CD4-positive, alpha-beta T cell treated with Interleukin-17A for 1 hour (primary cell): ENCODE measurements at places on chromosomes 3 and 15.

- DNase-seq: no peak
Measured at GRCh38 chr3:149435996-149436885, 38.3 kb upstream of the TM4SF4 start.

DNA sequence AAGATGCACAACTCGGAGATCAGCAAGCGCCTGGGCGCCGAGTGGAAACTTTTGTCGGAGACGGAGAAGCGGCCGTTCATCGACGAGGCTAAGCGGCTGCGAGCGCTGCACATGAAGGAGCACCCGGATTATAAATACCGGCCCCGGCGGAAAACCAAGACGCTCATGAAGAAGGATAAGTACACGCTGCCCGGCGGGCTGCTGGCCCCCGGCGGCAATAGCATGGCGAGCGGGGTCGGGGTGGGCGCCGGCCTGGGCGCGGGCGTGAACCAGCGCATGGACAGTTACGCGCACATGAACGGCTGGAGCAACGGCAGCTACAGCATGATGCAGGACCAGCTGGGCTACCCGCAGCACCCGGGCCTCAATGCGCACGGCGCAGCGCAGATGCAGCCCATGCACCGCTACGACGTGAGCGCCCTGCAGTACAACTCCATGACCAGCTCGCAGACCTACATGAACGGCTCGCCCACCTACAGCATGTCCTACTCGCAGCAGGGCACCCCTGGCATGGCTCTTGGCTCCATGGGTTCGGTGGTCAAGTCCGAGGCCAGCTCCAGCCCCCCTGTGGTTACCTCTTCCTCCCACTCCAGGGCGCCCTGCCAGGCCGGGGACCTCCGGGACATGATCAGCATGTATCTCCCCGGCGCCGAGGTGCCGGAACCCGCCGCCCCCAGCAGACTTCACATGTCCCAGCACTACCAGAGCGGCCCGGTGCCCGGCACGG lies 991 bp downstream of the SOX2 start:
- no peak for DNase-seq

DNA sequence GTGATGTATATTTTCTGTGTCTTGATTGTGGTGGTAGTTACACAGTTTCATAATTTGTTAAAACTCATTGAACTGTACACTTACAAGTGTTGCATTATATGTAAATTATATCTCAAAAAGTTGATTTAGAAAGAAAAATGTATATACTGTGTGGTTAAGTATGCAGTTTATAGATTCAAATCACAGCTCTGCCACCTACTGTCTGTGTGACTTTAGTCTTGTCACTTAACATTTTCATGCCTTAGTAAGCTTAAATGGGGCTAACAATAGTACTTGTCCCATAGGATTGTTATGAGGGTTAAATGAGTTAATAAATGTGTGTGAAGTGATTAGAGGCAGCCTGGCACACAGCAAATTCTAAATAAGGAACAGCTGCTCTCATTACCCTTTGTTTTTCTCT lies 120.9 kb upstream of the P2RY1 start:
- DNase-seq: no peak

DNA sequence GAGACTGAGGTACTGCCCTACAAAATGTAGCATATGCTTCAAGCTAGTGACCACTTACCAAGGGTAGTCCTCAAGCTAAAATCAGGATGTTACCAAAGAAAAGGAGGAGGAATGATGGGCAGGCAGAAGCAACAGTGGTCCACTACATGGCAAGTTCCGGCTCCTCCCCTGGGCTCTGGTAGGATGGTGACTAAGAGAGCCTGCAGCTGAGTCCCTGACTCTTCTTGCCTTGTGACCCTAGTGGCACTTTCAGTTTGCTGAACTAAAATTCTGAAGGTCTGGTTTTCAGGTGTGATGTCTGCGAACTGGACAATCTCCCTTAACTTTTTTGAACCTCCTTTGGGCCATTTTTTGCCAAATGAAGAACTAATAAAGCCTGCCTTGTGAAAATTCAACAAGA lies 40.9 kb downstream of the MRPL46 start:
- DNase-seq: no peak

DNA sequence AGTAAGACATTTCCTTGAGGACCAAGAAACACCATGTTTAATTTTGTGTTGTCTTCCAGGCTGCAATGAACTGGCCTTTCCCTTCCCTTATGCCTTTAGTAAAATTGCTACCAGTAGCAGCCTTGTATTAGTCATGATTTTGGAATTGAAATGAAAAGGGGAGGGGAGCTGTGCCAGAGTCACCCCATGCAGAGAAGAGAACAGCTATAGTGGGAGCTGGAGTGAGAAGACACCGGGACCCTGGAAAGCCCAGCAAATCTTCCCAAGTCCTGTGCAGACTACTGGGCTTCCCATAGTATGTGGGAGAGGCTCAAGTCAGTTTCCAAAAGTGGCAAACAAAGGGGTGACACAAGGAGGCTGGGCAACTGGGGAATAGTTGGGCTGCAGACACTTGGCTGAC lies 178.5 kb downstream of the NR1D2 start:
- no peak for DNase-seq

GRCh38 chr3:184186184-184186901 lies at the start of gene ABCF3:
TSS of gene ABCF3 (plus strand) at chr3:184186199. CDS start at chr3:184186208, 9 bp downstream.
- DNase-seq: no peak

GRCh38 chr3:155663467-155664212 lies 81.2 kb downstream of the PLCH1 start:
- DNase-seq: no peak

DNA sequence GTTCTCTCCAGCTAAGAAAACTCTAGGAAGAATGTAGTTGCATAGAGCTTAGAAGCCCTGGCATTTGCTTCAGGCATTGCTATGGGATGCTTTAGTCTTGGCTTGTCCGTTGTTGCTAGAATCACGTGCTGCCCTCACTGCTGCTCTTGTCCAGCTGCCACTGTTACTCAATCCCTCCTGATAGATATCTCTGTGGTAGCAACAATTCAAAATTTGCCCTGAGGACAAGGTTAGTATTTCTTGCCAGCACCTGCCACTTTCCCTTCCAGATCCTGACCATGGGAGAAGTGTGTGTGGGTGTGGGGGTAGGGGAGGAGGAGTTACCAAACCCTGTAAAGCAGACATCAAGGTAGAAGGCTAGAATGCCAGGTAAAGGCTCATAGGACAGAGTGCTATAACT lies 113.8 kb downstream of the PPM1L start:
- no peak for DNase-seq

DNA sequence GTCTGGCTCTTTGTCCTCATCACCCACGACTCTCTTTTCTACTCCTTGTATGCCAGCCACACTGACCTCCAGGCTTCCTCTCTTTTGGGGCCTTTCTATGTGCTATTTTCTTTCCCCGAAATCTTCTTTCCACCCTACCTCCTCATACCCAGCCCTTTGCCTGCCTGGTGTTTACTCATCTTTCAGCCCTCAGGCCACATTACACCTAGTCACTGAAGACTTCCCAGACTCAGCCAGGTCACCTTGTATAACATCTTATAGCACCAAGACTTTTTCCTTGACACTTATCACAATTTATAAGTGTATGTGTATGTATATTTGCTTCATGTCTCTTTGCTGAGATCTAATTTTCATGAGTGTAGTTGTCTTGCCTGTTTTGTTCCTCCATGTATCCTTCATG lies 396.4 kb downstream of the NLGN1 start:
- DNase-seq: no peak

GRCh38 chr3:117480972-117481371 lies 771.4 kb downstream of the TUSC7 start:
- no peak for DNase-seq

DNA sequence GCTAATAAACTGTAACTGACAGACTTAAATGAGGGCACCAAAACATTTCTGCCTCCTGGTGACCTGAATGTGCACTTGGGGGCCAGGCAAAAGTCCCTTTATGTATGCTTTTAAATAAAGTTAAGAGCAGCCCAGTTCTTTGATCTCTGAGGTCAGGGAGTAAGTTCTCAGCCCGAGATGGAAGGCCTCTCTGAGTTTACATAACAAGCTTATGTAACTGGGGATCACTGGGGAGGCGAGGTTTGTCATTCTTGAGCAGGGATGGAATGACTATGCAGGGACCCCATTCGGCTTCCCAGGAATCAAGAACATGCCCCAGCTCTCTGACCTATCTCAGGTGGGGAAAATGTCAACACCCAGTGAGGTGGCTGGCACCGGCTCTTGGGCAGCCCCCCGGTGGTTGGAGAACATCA lies 198.7 kb upstream of the BHLHE40 start:
- DNase-seq: no peak

GRCh38 chr3:45940781-45941365 lies 2.4 kb upstream of the CXCR6 start:
- DNase-seq: no peak

GRCh38 chr3:66483409-66483906 lies 17.4 kb downstream of the LRIG1 start:
- DNase-seq: peak; percentile 33

DNA sequence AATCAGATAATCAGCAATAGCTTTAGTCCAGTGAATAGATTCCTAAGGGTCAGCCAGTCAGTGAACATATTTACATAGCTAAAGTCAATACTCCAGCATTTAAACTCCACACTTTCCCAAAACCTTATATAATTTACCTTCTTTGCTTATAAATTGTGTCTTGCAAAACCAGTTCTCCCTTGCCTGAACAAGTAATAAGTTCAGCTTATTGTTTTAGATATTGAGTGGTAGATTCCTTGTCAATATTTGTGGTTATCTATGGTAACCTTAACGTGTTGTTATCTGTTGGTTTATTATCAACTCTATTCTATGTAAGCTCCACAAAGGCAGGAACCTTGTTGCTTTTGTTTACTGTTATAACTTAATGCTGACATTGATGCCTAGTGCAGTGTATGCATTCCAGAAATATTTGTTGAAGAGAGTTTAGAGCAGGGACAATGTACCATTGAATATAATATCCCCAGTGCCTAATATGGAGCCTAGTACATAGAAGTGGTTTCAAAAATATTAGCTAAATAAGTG lies 24.0 kb downstream of the PLSCR5 start:
- no peak for DNase-seq

DNA sequence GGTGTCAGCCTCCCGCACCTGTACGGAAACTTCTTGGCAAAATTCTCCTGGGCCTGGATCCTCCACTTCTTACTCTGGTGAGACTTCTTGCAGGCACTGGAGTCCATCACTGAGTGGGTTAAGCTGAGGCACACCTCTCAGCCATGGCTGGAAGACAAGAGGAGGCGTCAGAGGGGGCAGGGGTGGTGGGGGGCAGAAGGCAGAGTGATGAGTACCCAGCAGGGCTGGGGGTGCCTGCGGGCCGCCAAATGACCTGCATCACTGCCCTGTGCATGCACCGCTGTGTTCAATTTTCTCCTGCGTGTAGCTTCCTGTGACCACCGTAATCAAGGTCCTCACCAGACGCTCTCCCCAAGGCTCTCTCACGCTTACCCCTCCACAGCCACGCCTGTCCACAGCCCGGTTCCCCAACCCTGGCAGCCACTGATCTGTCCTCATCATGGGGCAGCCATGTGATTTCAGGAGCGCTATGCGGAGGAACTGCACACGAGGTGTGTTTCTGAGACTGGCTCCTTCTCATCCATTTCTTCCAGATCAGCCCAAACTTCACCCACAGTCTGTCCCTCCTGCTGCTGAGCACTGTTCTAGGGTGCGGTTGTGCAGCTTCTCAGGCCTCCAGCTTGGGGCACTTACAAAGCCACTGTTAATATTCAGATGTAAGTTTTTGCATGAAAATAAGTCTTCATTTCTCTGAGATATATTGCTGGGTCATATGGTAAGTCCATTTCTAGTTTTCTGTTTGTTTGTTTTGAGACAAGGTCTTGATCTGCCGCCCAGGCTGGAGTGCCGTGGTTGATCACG lies 5.2 kb downstream of the C3orf22 start:
- DNase-seq: no peak

DNA sequence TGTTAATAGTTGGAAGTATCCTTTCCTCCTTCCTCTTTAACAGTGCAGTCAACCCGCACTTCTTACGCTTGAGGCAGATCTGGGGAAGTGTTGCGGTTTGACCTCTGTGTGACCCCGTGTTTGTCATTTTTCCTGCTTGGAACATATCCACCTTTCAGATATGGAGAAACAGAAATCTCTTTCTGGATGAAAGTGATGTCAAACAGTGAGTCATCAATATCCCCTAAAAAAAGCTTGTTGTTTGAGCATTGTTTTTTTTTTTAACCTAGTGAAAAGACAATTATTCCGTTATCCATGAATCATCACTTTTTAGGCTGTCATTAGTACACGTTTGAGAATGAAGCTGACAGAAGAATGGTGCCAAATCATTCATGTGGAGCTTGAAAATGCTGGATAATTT lies 293.7 kb downstream of the ARPP21 start:
- DNase-seq: no peak

DNA sequence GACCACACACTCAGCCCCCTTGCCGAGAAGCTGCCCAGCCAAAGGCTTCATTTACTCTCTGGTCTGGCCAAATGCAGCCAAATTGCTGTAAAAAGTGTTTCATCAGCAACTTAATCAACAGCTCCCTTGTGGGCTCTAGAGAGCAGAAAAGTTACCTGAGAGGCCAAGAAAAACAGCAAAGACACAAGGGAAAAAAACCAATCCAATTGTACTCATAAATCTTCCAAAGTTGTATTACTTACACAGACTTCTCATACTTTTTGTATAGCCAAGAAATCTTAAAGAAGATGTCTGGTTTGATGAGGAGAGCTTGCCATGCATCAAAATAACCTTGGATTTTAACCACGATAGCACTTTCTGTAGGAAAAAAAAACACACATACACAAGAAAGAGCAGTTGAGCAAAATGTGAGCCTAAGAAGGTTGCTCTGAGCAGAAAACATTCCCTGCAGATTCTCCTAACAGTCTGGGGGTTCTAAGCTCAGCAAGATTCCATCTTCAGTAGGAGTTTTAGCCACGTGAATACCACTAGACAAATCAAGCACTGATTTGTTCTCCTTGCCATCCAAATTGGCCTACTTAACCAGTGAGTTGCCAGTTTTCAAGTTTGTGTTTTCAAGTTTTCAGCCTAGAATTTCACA lies 120.0 kb downstream of the CYP19A1 start:
- no peak for DNase-seq

- no peak for DNase-seq
Measured at GRCh38 chr3:30688776-30689641, 82.6 kb downstream of the TGFBR2 start.

DNA sequence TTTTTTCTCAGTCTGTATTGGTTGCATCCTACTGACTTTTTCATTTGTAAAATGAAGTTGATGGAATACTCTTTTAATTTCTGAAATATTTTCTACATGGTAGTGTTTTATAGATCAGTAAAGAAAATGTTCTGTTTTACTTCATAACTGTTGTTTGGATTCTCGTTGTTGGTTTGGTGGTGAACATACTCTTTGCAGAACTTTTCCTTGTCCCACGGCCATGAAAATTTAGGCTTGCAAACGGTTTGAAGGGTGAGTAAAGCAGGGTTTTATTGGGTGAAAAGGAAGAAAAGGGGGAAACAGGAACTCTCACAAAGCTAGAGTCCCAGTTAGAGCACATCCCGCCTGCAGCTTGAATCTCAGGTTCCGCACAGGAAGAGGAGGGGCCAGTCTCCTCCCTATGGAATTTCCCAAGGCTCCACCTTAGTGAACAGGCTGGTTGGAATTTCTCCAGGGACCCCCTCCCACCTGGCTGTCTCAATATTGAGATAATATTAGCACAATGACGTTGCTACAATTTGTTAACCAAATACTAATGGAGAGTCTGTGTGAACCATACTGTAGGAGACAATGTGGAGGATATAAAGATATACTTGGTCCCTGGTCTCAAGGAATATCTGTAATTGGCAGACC lies 5.6 kb downstream of the PDCD6IP start:
- DNase-seq: no peak

GRCh38 chr3:126606001-126606400 lies 47.3 kb upstream of the C3orf22 start:
- DNase-seq: no peak
